CD4-positive, alpha-beta T cell treated with Interleukin-4 for 1 hour (primary cell): ENCODE measurements at places on chromosomes 16 and 17.

DNA sequence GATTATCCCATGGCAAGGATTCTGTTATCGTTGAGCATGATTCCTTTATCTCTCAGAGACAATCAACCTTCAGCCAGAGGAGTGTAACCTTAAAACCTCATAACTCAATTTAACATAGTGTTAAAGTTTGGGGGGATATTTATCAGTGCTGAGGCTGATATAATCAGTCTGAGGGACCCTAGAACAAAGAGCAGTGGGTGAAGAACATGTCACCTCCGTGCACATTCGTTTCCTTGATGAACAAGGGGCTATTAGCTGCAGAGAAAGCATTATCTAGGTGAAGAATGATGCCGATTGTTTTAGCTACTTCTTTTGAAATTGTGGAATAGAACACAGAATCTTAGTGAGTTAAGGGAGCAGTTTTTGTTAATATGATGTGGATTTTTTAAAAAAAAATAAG, 99.1 kb downstream of the SKAP1 start:
- no peak for DNase-seq

GRCh38 chr16:68719993-68720489, 17.1 kb upstream of the CDH1 start:
- no peak for DNase-seq

DNA sequence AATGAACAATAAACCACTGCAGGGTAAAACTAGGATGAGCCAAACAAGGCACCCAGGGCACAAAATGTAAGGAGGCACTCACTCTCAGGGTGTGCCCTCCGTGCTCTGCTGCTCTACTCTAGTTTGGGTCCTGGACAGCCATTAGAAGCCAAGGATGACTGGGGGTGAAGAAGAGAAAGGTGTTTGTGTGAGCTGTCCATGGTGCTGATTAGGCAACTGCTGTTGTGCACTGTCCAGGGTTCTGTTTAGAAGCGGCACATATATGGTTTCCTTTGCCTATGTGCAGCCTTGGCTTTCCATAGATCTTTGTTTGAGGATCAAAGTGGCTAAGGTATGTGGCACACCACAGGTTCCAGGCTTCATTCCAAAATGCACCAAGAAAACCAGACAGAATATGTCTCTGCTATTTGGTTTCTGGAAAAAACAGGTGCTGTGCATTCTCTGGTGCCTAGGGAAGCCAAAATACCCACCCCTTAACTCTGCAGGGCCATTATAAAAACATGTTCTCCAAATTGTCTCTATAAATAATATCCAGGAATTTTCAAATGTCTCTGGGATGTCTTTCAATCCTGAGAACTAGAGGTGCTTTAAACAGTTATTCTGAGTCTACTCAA, 123.5 kb downstream of the CBLN1 start:
- no peak for DNase-seq

- peak; percentile 62 for DNase-seq
Measured at GRCh38 chr17:67221062-67221998, 23.7 kb downstream of the HELZ start.

- no peak for DNase-seq
Measured at GRCh38 chr16:75250809-75251279, 580 bp downstream of the BCAR1 start.

DNA sequence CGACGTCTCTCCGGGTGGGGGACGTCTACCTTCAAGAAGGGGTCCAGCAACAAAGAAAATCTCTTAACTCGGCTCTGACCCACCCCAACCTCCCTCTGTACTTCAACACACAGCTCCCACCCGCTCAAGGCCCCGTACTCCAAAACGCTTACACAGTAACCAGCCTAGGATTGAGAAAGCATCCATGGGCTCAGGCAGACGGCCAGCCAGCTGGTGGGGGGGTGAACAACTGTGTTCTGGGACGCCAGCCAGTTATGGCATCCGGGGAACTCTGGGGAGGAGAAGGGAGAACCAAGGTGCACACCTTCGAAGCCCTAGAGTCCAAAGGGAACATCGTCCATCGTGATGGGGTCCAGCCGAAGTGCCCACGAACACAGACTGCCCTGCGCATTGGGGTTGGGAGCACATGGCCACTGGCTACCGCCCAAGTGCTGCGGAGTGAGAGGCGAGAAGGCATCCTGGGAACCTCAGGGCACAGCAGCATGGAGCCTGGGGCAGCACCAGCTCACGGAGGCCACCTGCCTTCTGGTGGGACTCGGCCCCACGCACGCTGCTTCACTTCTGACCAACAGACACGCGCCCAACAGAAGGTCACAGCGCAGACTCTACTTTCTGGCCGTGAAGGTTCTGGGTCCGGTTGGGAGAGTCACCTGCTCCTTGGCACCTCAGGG, 14.3 kb downstream of the SLC16A3 start:
- DNase-seq, result no peak

- DNase-seq, result no peak
Measured at GRCh38 chr17:71145486-71145885, 975.3 kb upstream of the SOX9 start.

DNA sequence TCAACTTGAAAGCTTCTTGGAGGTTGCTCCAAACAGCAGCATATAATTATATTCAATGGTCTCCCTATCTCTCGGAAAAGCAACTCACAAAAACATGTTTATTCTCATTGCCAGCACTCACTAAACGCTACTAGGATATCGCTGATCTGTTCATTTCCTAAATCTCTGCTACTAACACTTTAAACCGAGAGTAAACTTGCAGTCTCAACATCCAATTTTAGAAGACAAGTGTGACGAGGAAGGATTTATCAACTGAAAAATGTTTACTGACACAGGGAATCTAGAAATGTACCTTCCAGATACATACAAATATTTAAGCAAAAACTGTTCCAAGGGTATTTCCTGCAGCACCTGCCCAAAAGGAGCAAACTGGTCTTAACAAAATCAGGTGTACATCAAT, 56.5 kb downstream of the YWHAE start:
- DNase-seq, result no peak
